Caudate nucleus (tissue), 63 donors: ENCODE measurements at places on chromosomes 13 and 19.

- DNase-seq = no peak
Measured at GRCh38 chr13:113275387-113275786, 21.7 kb upstream of the LAMP1 start.

- DNase-seq = no peak
Measured at GRCh38 chr13:84570831-84571230, 688.6 kb upstream of the SLITRK1 start.

DNA sequence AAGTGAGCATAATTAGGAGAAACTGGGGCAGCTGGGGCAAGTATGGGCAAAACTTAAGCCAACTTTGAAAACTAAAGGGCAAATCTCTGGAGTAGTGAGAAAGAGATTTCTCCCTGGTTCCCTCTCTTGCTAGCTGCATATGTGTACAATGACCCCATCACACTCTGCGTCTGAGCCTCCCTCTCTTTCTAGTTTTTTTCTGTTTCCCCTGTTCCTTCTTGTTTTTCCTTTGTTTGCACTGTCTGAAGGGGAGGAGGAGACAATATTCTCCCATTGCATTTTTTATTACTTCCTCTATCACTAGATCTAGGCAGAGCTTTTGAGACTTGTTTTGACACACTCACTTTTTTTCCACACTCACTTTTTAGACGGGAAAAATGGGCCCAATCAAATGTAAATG is 11.2 kb upstream of the CLDN10 start:
- no peak for DNase-seq

GRCh38 chr13:30125422-30126073 is 181.8 kb downstream of the KATNAL1 start:
- no peak for DNase-seq

- no peak for DNase-seq
Measured at GRCh38 chr13:80149736-80150135, 191.2 kb downstream of the SPRY2 start.

DNA sequence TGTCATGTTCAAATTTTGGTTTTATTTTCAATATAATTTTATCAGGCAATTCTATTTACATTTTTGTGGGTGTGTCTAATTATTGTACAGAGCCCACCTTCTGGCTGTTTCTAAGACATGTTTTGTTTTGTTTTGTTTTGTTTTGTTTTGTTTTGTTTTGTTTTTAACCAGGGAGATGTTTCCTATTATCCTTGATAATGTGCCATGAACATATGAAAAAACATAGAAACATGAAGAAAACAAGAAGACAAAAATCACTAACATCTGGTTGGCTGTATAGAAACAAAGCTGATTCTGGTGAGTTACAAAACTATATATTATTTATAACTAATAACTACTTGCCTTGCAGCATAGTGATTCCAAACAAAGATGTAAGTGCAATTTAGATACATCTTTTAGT is 128.1 kb upstream of the TRPC4 start:
- DNase-seq = no peak

DNA sequence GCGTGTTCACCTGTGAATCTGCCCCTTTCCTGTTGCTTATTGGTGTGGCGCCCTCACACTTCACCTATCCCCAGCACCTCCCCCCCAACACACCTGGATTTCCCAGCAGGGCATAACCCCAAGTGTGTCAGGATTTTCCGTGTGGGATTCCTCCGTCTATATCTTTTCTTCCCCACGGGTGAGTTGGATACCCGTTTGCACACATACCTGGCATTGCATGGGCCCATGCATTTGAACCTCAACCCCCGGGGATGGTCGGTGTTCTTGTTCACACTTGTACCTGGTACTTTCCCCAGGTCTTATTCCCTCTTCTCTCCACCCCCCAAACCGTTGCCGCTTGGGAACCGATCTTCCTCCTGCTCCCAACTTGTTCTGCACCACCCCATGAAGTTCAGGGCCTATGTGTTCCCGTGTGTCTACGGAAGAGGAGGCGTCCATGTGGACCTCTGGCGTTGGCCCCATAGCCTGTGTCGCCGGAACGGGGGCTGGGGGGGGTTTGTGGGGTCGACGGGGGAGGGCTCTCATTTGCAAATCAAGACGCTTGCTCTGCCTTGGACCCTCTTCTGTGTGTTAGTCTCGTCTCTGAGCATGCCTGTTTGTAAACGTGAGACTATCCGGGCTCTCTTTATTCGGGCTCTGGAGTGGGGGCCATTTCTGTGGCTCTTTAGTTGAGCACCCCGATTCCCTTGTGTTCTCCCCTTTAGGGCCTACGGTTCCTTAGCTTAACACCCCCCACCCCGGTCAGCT is 1.7 kb downstream of the PRR12 start:
- no peak for DNase-seq

GRCh38 chr19:30001791-30002190 is 59.8 kb downstream of the URI1 start:
- no peak for DNase-seq

GRCh38 chr19:5994405-5995165 is 16.6 kb upstream of the RANBP3 start:
- DNase-seq = no peak

- DNase-seq = no peak
Measured at GRCh38 chr19:33193865-33194362, at the start of gene LRP3. Gene LRP3 (plus strand): TSS chr19:33194330. CDS start chr19:33194786, 456 bp downstream.

DNA sequence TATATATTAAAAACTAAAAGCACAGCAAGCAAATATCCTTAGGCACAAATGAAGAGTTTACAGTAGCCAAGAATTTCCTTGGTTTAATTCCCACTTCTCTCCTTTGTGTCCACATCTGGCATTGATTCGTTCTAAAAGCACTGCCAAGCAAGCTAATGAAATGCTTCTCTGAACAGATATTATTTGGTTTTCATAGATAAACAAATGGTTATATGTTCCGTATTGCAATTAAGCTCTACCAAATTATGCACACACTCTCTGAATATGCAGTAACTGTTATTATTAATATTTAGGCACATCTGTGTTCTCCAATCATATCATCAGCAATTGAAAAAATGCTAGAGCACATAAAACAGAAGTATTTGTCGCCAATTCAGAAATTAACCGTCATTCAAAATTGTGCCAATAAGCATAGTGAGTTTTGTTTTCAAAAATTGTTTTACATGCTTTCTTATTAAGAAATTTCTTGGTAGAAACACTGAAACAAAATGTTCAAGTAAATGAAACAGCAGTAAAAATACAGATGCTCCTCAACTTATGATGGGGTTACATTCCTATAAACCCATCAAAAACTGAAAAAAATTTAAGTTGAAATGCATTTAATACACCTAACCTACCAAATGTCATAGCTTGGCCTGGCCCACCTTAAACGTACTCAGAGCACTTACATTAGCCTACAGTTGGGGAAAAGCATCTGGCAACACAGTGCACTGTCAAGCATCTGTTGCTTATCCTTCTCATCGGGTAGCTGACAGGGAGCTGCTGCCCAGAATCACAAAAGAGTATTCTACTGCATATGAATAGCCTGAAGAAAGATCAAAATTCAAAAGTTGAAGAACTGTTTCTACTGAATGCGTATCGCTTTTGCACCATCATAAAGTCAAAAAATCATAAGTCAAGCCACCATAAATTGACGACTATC is 2134.7 kb downstream of the PCDH9 start:
- no peak for DNase-seq

DNA sequence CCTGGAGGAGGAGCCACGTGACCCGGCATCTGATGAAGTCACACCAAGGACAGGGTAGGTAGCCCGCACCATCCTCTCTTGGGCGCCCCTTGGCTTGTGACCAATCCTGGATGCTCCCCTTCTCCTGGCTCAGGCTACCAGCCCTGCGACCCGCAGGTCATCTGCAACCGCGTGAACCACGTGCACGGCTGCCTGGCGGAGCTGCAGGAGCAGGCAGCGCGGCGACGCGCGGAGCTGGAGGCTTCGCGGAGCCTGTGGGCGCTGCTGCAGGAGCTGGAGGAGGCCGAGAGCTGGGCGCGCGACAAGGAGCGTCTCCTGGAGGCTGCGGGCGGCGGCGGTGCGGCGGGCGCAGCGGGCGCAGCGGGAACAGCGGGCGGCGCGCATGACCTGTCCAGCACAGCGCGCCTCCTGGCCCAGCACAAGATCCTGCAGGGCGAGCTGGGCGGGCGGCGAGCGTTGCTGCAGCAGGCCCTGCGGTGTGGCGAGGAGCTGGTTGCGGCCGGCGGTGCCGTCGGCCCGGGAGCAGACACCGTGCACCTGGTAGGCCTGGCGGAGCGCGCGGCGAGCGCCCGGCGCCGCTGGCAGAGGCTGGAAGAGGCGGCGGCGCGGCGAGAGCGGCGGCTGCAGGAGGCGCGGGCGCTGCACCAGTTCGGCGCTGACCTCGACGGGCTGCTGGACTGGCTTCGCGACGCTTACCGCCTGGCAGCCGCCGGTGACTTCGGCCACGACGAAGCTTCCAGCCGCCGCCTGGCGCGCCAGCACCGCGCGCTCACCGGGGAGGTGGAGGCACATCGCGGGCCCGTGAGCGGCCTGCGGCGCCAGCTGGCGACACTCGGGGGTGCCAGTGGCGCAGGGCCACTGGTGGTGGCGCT is 45.9 kb downstream of the SPTBN4 start:
- no peak for DNase-seq

DNA sequence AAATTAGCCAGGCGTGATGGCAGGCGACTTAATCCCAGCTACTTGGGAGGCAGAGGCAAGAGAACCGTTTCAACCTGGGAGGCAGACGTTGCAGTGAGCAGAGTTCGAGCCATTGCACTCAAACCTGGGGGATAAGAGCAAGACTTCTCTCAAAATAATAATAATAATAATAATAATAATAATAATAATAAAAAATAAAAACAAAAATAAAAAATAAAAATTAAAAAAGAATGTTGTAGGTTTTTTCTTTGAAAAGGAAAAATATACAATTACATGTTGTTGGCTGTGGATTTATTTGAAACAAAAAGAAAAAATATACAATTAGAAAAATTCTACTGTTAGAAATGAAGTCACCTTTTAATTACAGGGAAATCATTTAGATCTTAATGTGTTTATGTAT is 11.5 kb upstream of the PRODH2 start:
- DNase-seq = no peak

GRCh38 chr19:16073988-16074387 is 2.3 kb upstream of the TPM4 start:
- DNase-seq = no peak

DNA sequence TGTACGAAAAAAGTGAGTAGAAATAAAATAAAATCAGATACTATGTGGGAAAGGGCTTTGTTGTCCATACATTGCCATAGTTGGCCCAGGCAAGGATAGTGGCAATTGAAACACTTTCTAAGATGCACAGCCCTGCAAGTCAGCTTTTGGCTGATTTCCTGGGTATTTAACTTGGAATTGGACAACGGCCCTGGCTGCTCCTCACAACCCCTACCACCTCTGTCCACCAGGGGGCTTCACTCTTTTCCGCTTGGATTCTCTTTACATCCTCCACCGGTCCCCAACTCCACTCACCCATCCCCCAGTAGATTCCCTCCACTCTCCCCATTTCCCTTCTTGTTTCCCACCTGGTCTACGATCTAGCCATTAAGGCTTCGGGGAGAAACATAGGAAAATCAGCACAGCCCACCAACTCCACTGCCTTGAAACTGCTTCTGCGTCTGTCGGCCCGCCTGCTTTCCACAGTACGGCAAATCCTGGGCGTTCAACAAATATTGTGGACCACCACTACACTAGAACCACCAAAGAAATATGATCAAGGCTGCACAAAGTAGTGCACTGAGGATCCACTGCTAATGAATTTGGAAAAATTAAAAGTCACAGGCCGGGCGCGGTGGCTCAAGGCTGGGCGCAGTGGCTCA is 48.6 kb upstream of the GTF3A start:
- DNase-seq = no peak
